ENCODE measurements at places on chromosomes 2 and 18. TPM values are rescaled to one million over a fixed set of nuclear protein-coding genes. Genes with fewer than 3 reads are reported as not detected.

The SCN2A gene
- total RNA-seq, result 8.2 TPM

The GLI2 gene
- 42.9 TPM for total RNA-seq

The TET3 gene
- 39.9 TPM for total RNA-seq

The DSG1 gene
- 0.05 TPM for total RNA-seq

The FSIP2 gene
- 0.86 TPM for total RNA-seq

The FOXD4L1 gene
- total RNA-seq, result not detected

The ADAM23 gene
- 13.9 TPM for total RNA-seq

The DHRS9 gene
- not detected for total RNA-seq

Measured in astrocyte (in vitro differentiated cells and primary cell).